Large intestine (tissue), 12 donors: ENCODE measurements at places on chromosomes 12 and 14. TPM values are rescaled to one million over a fixed set of nuclear protein-coding genes. Genes with fewer than 3 reads are reported as not detected.
A peak's percentile ranks its signal among the peaks of the same experiment; 100 is the strongest.

The C12orf60 gene
- polyA plus RNA-seq = 1.8 TPM

The TOMM20L gene
- polyA plus RNA-seq = 0.24 TPM

The ANKRD13A gene
- 29.3 TPM for polyA plus RNA-seq

The RPS6KA5 gene
- polyA plus RNA-seq = 8.6 TPM

The NEDD1 gene
- 15.4 TPM for polyA plus RNA-seq

The IL26 gene
- 0.10 TPM for polyA plus RNA-seq

The A2M gene
- polyA plus RNA-seq = 74.4 TPM

The GLI1 gene
- polyA plus RNA-seq = 7.3 TPM

GRCh38 chr14:64715146-64715627, 11.0 kb downstream of the PLEKHG3 start:
- DNase-seq = no peak

DNA sequence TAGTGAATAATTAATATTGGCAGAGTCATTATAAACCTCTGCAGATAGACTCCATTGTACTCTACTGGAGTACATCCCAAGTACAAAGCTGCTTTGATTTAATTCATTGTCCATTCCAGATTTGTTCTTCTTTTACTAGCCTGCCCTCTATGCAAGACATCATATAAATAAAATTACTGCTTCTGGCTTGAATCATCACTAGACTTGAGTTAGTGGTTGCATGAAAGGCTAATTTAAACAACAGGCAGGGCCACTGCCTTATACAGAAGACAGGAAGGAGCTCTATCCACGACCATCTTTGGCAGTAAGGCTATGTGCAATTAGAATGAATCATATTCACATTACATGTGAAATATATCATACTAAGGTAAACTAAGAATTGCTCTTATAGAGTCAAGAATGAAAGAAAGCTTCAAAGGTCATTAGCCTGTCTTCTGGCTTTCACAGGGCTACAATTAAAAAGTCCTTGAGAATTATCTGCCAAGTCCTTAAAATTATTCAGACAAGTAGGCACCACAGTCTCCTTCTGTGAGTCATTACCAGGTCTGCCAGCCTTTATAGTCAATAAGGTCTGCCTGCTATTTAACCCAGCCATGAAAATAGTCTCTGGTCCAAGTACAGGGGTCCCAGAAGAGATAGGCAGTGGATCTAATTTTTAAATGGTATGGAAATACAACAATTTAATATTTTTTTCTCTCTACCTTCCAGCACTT, 631.8 kb downstream of the TMTC2 start:
- DNase-seq = peak; percentile 10

- DNase-seq = no peak
Measured at GRCh38 chr14:30507209-30507608, 51.7 kb upstream of the G2E3 start.

DNA sequence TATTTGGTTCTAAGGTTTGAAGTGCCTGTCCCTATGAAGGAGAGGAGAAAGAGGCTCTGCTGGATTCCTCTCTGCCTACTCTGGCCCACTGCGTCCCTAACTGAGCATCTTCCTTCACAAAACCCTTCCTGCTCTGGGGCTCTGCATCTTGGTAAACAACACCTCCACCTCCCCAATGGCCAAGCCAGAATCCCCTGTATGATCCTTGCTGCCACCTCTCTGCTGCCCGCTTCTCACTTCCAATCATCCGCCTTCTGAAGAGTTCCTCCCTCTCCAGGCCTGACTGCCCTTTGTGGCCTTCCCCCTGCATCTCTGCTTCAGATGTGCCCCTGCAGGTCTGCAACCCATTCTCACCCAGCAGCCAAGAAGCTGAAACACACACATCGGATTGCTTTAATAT, 110.6 kb upstream of the RPH3A start:
- no peak for DNase-seq

DNA sequence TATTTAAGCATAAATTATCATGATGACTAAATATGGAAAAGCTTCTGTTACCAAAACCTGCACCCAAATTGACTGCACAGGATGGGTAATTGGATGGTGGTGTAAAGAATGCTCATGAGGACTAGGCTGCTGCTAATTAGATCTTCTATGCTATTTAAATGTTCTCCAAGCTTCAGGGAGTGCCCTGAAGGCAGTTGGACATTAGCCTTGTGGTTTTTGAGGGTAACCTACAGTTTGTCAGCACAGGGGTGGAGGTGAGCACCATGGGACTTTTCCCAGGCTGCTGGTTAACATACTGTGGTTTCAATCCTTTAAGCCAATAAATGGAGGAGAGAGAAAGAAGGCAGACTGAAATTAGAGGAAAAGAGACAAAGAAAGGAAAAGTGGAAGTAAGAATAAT, 145.0 kb downstream of the WIF1 start:
- DNase-seq = no peak

DNA sequence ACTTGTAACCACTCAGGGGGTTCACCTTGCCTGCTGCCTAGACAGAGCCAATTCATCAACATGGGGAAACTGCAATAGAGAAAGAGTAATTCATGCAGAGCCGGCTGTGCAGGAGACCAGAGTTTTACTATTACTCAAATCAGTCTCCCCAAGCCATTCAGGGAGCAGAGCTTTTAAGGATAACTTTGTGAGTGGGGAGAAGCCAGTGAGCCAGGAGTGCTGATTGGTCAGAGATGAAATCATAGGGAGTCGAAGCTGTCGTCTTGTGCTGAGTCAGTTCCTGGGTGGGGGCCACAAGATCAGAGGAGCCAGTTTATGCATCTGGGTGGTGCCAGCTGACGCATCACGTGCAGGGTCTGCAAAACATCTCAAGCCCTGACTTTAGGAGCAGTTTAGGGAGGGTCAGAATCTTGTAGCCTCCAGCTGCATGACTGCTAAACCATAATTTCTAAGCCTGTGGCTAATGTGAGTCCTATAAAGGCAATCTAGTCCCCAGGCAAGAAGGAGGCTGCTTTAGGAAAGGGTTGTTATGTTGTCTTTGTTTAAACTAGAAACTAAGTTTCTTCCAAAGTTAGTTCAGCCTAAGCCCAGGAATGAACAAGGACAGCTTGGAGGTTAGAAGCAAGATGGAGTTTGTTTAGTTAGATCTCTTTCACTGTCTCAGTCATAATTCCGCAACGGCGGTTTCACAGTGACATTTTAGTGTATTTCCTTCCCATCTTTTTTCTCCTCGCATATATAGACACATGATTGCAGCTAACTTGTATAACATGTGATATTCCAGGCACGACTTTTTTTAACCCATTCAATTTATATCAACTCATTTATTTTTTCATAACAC, 68.9 kb upstream of the NCOR2 start:
- no peak for DNase-seq

DNA sequence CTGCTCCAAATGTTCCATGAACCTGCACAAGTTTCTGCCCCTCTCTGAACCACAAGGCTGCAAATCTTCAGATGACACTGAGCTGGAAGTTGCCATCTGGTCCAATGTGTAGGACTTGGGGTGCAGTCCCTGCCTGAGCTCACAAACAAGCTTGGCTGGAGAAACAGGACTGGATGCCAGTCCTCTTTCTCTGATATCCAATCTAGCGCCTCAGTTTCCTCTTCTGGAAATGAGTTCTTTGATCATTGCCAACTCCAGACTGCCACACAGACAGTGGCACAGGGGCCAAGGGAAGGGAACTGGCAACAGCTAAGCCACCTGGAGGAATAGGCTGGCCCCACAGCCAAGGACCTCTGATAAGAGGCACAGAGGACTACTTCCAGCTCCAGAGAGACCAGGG, 15.5 kb downstream of the CMKLR1 start:
- DNase-seq = no peak

DNA sequence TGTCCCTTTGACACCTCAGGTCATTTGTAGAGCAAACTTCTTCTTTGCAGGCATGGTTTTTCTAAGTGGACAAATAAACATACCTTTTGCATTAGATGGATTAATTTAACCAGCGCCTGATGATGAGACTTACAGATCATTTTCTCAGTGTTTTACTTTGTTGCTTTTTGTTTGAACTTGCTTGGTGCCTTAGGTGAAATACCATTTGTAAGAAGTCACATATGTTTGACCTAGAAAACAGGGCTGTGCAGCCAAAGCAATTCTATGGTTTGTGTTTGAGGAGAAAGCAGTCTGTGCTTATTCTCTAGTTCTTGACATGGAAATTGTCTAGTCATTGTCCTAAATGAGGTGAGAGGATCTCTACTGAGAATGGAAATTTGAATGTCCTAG, 111.1 kb downstream of the DIP2B start:
- DNase-seq = no peak

GRCh38 chr14:50813544-50813863, 17.5 kb downstream of the NIN start:
- DNase-seq = no peak

GRCh38 chr14:25351269-25351668, 301.3 kb upstream of the STXBP6 start:
- no peak for DNase-seq

GRCh38 chr14:71960494-71961353, 28.5 kb downstream of the RGS6 start:
- no peak for DNase-seq

DNA sequence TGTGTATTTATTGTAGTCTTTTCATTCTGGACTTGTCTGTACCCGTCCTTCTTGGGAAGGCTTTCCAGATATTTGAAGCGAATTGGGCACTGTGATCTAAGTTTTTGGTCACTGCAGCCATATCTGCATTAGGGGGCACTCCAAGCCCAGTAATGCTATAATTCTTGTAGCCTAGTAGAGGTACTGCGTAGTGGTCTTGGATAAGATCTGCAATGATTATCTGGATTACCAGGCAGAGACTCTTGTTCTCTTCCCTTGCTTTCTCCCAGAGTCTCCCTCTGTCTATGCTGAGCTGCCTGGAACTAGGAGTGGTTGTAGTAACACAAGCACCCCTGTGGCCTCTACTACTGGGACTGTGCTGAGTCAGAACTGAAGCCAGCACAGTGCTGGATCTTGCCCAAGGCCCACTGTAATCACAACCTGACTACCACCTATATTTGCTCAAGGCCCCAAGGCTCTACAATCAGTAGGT, 30.0 kb downstream of the SLC38A2 start:
- no peak for DNase-seq

DNA sequence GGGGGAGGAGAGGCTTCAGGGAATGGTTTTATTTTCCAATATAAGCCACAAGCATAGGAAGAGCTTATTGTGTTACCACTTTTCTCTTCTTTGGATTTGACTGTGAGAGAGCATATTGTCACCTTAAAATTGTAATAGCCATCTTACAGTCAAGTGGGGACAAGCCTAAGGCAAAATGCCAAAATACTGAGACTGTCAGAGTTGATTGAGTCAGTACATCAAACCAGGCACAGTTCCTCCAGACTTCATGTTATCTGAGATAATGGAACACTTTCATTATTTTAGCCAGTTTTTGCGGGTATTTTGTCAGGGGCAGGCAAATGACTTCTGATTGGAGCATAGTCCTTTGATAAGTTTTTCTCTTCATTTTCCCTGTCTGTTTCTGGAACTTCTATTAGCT, 19.5 kb upstream of the NUBPL start:
- no peak for DNase-seq

- no peak for DNase-seq
Measured at GRCh38 chr12:96617178-96617577, 127.8 kb downstream of the CFAP54 start.

DNA sequence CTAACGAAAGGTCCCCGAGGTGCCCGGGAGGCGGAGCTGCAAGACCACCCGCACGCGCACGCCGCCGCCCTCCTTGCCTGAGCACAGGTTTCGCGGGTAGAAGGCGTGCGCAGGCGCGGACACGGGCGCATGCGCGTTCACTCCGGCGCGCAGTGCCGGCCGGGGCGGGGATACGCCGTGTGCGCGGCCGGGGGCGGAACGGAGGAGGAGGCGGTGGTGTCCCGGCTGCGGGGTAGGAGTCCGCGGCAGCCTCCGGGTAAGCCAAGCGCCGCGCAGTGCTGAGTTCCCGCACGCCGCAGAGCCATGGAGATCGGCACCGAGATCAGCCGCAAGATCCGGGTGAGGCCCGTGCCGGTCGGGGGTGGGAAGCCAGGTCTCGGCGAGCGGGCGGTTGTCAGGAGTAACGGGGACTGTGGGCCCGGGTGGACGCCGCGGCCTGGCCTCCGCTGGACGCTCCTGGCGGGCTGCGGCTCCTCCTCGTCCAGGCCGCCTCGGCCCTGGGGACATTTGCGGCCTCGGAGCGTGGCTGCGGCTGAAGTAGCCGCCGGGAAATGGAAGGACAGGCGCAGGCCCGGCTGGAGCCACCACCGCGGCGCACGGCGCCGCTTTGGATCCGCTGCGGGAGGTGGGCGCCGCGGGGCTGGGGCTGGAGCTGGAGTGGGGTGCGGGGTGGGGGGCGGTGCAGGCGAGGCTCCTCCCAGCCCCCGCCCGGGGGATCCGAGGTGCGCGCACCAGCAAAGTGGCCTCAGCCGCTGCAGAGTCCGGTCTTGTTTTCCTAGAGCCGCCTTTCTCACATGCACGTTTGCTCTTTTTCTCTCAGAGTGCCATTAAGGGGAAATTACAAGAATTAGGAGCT, at the start of gene ZC3H14:
TSS of gene ZC3H14 (plus strand) at position 207 of the 856 bp plus-strand sequence. CDS start at position 304, 97 bp downstream.
- peak; percentile 94 for DNase-seq

GRCh38 chr12:6383572-6384498, at the start of gene LTBR:
Gene LTBR (plus strand): TSS chr12:6384162. CDS start chr12:6384359, 197 bp downstream.
- peak; percentile 96 for DNase-seq

- DNase-seq = no peak
Measured at GRCh38 chr12:48592591-48593086, 22.8 kb upstream of the LALBA start.

- peak; percentile 8 for DNase-seq
Measured at GRCh38 chr14:35121026-35121886, 534 bp downstream of the PPP2R3C start.

DNA sequence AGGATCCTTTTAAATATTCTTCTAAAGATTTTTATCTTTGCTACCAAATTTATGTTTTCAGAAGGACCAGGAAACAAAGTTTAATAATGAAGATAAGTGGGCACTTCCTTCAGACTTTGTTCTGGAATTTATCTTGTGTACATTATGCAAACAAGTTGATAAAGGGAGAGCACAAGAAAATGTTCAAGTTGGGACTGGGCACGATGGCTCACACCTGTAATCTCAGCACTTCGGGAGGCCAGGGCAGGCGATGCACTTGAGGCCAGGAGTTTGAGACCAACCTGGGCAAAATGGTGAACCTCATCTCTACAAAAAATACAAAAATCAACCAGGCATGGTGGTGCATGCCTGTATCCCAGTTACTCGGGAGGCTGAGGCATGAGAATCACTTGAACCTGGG, 4.6 kb downstream of the PLBD1 start:
- DNase-seq = peak; percentile 35

- no peak for DNase-seq
Measured at GRCh38 chr12:49865109-49865781, 22.3 kb upstream of the BCDIN3D start.

GRCh38 chr12:69046363-69046762, 113.4 kb upstream of the CPM start:
- peak; percentile 58 for DNase-seq

DNA sequence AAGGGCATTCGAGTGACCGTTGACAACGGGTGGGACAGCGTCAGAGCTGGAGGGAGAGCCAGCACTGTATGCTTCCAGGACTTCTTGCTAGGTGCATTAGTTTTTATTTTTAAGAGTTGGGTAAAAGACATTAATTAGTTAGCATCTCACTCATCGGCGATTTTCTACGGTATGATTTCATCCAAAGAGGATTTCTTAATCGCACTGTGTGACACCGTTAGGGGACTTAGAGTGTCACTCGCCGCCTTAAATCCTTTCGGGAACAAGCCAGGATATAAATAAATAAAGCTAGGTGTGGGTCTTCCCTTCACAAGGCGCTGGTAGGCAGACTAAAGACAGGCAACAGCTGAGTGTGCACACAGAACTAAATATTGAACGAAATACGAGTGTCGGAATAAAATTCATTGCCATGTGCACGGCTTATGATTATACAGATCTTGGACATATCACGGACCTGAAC, 869 bp upstream of the NOVA1 start:
- DNase-seq = no peak
